ENCODE measurements at places on chromosomes 4 and X. TPM values are rescaled to one million over a fixed set of nuclear protein-coding genes. Genes with fewer than 3 reads are reported as not detected.

POLN gene
- polyA plus RNA-seq, result 1.8 TPM

KCNIP4 gene
- 0.42 TPM for polyA plus RNA-seq

PAGE2B gene
- not detected for polyA plus RNA-seq

PNCK gene
- polyA plus RNA-seq, result 3.0 TPM

USP53 gene
- polyA plus RNA-seq, result 12.4 TPM

FOXR2 gene
- not detected for polyA plus RNA-seq

DCHS2 gene
- 0.42 TPM for polyA plus RNA-seq

LRAT gene
- 90.1 TPM for polyA plus RNA-seq

DBET gene
- polyA plus RNA-seq, result 0.08 TPM

ZCCHC18 gene
- polyA plus RNA-seq, result 4.9 TPM

FAT4 gene
- 0.68 TPM for polyA plus RNA-seq

SORCS2 gene
- polyA plus RNA-seq, result 0.47 TPM

HHIP gene
- polyA plus RNA-seq, result 5.9 TPM

F8A3 gene
- polyA plus RNA-seq, result 0.17 TPM
